ENCODE measurements at places on chromosomes 13 and 19.

DNA sequence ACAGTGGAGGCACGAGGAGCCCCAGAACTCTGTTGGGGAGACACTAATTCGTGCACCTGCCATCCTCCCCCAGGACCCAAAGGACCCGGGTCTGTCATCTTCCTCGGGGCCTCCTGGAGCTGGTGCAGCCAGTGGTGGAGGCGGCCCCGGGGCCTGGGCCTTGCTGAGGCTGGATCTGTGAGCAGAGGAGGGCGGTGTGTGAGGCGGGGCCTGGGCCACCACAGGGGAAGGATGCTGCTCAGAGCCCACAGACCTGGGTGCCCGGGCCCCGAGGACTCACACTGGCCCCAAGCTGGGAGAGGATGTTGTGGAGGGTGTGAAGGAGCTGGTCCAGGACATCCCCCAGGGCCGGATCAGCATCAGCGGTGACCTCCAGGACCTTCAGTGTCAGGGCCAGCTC, 8.3 kb downstream of the IFNL3 start:
- peaks cover 8% of the 10 kb centered on the region for H3K27me3 ChIP-seq
- no peak for DNase-seq
- no peaks in the 10 kb centered on the region for H3K36me3 ChIP-seq
- no peak overlapping the region for H3K4me3 ChIP-seq
- no peaks in the 10 kb centered on the region for H3K4me1 ChIP-seq
- no peak overlapping the region for H3K27ac ChIP-seq

- no peak overlapping the region for H3K27ac ChIP-seq
- no peaks in the 10 kb centered on the region for H3K4me1 ChIP-seq
- no peaks in the 10 kb centered on the region for H3K36me3 ChIP-seq
- DNase-seq: no peak
- H3K27me3 ChIP-seq: no peaks in the 10 kb centered on the region
These were observed 165.5 kb upstream of the KLF12 start for GRCh38 chr13:74299721-74300120.

DNA sequence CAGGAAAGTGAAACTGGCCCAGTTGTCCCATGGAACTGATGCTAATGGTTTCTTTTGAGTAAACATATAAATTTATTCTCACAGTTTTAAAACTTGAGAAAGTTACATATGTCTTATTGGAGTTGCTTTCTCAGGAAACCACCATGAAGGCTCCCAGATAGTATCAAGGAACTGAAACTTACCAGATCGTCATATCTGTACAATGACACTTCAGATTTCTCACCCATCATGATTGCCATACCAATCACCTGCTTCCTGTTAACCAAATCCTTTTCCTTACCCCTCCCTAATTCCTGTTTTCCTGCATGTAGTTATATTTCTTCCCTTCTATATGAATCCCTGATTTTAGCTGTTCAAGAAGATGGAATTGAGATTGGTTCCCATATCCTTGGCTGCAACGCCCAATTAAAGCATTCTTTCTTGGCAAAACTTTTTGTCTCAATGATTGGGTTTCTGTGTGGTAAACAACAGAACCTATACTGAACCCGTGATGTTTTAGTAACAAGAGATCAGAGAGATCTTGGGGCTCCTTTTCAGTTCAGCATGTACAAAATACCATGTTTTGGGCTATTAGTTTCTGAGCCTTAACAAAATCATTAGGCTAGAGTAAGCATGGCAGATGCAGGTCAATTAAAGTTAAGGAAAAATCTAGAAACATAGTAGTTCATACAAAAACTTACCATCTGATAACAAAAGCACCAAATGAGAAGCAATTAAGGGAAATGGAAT, 781.3 kb upstream of the MIR17HG start:
- no peak for DNase-seq
- no peaks in the 10 kb centered on the region for H3K4me1 ChIP-seq
- H3K27me3 ChIP-seq: no peaks in the 10 kb centered on the region
- H3K27ac ChIP-seq: no peak overlapping the region

GRCh38 chr19:16594131-16594586, 21.9 kb upstream of the SLC35E1 start:
- H3K4me1 ChIP-seq: no peaks in the 10 kb centered on the region
- H3K27me3 ChIP-seq: no peaks in the 10 kb centered on the region
- no peak overlapping the region for H3K4me3 ChIP-seq
- no peak overlapping the region for H3K27ac ChIP-seq

GRCh38 chr19:31232180-31232579, 117.1 kb downstream of the TSHZ3 start:
- H3K4me1 ChIP-seq: peaks cover 4% of the 10 kb centered on the region
- peak overlapping the region; percentile 21 for H3K27ac ChIP-seq
- H3K27me3 ChIP-seq: no peaks in the 10 kb centered on the region
- no peaks in the 10 kb centered on the region for H3K36me3 ChIP-seq

DNA sequence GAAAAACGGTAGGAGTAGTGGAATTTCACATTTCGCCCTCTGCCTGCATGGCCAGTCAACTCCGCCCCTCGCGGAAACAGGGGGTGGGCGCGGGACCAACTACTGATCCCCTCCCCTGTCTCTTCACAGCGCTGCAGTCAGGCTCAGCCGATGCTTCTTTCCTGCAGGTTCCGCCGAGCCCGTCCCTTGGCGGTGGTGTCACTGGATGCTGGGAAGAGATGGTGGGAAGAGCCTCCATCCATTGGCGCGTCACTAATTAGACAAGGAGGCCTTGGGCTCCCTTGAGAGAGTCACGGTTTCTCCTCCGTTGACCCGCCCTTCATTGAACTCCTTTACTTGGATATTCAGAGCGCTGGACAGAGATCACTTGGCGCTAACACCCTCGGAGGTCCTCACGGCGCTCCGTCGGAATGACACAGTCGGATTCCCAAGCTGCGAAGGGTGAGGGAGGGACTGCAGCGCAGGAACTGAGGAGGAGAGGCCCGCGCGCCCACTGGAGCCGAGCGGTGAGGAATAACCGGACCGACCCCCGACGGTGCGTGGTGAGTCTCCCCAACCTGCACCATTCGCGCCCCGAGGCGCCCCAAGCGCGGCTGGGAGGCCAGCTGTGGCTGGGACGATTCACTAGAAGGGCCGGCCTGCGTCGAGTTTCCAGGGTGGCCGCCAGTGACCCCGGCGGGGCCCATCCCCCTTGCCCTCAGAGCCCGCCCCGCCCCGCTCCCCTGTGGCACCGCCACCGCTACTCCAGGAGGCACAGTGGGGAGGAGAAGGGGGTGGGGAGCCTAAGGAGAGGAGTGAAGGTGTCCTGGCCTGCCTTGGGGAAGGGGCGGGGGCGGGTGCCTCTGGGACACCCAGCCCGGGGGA, 11.2 kb upstream of the CEACAM21 start:
- no peak overlapping the region for H3K4me3 ChIP-seq
- no peak for DNase-seq
- no peak overlapping the region for H3K27ac ChIP-seq
- no peaks in the 10 kb centered on the region for H3K36me3 ChIP-seq
- H3K27me3 ChIP-seq: peaks cover 8% of the 10 kb centered on the region

DNA sequence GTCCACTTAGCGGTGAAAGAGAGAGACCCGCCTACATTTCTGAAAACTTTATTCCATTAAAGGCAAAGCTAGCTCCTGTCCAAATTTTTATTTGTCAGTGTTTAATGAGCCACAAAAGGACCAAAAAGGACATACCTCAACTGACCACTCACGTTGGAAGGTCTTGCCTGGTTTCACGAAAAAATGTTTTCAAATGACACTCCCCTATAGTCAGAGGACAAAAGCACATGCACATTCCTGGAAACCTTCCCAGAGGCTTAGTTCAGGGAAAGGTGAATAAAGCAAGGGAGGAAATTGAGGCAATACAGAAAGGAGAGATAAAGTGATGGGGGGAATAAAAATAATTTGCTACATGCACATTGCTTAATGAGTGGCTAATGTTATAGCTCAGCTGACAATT, 55.6 kb downstream of the DOCK9 start:
- no peak overlapping the region for H3K4me3 ChIP-seq
- H3K4me1 ChIP-seq: no peaks in the 10 kb centered on the region
- H3K36me3 ChIP-seq: no peaks in the 10 kb centered on the region
- H3K27me3 ChIP-seq: no peaks in the 10 kb centered on the region
- no peak overlapping the region for H3K27ac ChIP-seq

DNA sequence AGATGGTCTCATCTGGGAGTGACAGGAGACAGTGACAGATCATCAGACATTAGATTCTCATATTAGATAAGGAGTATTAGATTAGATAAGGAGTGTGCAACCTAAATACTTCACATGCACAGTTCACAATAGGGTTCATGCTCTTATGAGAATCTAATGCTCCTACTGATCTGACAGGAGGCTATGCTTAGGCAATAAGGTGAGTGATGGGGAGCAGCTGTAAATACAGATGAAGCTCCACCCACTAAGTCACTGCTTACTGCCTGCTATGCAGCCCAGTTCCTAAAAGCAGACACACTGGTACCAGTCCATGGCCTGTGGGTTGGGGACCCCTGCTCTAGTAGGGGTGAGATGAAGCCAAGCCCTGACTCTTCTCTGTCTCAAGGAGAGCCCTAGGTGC, 10.0 kb upstream of the IGFL3 start:
- no peak overlapping the region for H3K27ac ChIP-seq
- H3K4me1 ChIP-seq: peaks cover 6% of the 10 kb centered on the region
- no peaks in the 10 kb centered on the region for H3K36me3 ChIP-seq
- H3K27me3 ChIP-seq: peaks cover 3% of the 10 kb centered on the region
- H3K4me3 ChIP-seq: no peak overlapping the region

DNA sequence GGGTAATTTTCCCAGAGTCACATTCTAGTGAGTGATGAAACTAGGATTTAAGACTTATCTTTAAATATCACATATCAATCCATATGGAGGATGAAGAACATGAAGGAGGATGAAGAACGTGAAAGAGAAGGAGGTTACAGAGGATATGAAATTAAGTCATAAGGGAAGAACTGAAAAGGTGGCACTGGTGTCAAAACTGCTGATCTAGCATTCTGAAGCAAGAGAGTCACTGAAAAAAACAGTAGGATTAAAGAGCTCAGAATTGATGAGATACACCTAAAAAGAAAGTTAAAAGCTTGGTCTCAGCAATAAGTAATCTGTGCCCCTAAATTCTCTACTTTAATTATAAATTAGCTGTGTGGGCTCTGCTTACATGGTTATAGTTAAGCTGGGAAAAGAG, 156.5 kb downstream of the KCTD12 start:
- no peaks in the 10 kb centered on the region for H3K36me3 ChIP-seq
- no peak for DNase-seq
- H3K27me3 ChIP-seq: no peaks in the 10 kb centered on the region
- H3K4me3 ChIP-seq: no peak overlapping the region
- no peak overlapping the region for H3K27ac ChIP-seq

DNA sequence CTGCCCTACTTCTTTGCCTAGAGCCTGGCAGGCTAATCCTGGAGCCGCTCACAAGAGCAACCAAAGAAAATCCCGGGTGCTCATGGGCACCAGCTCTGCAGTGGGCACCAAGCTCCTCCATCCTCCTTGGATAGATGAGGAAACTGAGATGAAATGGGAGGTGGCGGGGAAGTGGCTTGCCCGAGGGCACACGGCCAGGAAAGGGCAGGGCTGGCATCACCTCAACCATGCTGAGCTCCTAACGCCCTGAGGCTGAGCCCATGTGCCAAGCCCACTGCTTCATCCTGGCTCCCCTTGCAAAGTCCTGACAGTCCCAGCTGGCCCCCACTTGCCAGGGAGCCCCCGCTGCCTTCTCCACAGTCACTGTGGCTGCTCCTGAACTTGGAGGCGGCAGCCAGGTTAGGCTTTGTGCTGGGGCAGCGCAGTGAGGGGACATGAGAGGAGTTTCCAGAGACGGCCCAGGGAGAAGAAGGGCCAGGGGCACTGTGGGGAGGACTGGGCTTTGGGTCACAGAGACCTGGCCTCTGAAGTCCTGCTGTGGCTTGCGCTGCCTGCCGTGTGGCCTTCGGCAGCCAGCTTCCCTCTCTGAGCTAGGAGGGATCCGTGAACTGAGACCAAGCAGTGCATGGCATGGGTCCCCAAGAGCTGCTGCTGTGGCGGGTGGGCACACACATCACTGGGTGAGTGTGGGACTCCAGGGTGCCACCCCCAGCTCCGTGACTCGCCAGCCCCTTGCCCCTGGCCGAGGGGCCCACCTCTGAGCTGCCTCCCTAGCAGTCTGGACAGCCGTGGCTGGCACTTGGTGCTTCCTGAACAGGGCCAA, 17.5 kb downstream of the TMED1 start:
- no peak overlapping the region for H3K4me3 ChIP-seq
- no peak for DNase-seq

GRCh38 chr19:18995804-18996241, 37.5 kb downstream of the SUGP2 start:
- H3K27me3 ChIP-seq: no peaks in the 10 kb centered on the region
- peaks cover 35% of the 10 kb centered on the region for H3K36me3 ChIP-seq
- peak overlapping the region; percentile 57 for H3K27ac ChIP-seq
- peaks cover 10% of the 10 kb centered on the region for H3K4me1 ChIP-seq

DNA sequence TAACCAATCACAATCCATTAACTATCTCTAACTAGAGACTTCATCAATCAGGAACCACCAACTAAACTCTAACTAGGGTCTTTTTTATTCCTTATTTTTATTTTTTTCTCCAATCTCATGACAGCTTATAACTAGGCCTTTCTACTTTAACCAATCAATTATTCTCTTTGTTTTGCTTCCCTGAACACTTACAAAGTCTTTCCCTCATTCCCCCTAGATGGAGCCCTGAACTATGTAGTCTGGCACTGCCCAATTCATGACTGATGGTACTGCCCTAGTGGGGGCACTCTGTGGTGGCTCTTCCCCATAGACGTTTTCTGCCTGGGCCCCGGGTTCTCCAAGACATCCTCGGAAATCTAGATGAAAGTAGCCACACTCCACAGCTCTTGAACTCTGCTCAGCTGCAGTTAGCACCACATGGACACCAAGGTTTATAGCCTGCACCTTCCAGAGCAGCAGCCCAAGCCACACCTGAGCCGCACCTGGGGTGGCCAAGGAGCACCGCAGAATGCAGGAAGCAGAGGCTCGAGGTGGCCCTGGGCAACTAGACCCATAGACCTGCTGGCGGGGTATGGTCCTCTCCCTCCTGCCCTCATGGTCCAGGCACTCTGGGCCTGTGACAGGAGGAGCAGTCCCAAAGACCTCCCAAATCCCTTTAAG, 6.6 kb downstream of the ATP7B start:
- no peaks in the 10 kb centered on the region for H3K27me3 ChIP-seq
- no peaks in the 10 kb centered on the region for H3K4me1 ChIP-seq
- no peak for DNase-seq
- H3K36me3 ChIP-seq: no peaks in the 10 kb centered on the region
- no peak overlapping the region for H3K4me3 ChIP-seq

GRCh38 chr19:40701758-40702157, 11.3 kb upstream of the NUMBL start:
- no peaks in the 10 kb centered on the region for H3K27me3 ChIP-seq
- H3K27ac ChIP-seq: no peak overlapping the region
- no peaks in the 10 kb centered on the region for H3K4me1 ChIP-seq
- H3K36me3 ChIP-seq: peaks cover 18% of the 10 kb centered on the region

DNA sequence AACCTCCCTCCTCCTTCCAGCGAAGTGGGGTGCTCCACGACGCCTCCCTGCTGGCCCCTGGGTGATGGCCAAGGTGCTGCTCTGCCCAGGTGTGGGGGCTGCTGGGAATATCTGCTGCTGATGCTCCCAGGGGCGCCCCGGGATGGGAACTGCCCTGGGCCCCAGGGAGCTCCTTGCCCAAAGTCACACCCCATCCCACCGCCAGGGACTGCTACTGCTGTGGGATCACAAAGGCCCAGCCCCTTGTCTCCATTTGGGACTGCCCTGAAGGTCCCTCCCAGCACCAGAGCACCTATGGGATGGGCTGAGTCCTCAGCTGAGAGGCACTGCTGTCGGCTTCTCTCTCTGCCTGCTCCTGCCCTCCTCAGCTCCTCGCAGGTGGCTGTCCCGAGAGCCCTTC, 19.0 kb downstream of the CHST8 start:
- no peak overlapping the region for H3K4me3 ChIP-seq
